Activated B cell treated with CpG ODN at 0.5 μM for 24 hours (primary cell): ENCODE measurements at places on chromosomes 7 and 10.

GRCh38 chr7:91603707-91604106, 276.8 kb downstream of the MTERF1 start:
- DNase-seq = no peak

DNA sequence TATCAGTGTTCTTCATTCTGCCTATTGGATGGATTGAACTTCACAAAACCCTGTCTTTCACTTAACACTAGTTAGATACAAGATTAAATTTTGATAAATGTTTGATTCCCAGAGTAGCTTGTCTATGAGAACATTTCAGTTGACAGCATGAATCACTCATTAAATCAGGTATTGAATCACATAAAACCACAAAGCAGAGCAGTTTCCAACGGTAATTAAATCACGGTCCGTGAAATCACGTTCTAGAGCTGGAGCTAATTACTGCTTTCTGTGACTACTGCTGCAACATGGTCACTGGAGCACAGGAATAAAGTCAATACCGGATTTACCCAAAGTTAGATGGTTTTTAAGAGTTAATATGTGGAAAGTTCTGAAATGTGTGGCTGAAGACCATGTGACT, 257.8 kb upstream of the PCDH15 start:
- DNase-seq = no peak

DNA sequence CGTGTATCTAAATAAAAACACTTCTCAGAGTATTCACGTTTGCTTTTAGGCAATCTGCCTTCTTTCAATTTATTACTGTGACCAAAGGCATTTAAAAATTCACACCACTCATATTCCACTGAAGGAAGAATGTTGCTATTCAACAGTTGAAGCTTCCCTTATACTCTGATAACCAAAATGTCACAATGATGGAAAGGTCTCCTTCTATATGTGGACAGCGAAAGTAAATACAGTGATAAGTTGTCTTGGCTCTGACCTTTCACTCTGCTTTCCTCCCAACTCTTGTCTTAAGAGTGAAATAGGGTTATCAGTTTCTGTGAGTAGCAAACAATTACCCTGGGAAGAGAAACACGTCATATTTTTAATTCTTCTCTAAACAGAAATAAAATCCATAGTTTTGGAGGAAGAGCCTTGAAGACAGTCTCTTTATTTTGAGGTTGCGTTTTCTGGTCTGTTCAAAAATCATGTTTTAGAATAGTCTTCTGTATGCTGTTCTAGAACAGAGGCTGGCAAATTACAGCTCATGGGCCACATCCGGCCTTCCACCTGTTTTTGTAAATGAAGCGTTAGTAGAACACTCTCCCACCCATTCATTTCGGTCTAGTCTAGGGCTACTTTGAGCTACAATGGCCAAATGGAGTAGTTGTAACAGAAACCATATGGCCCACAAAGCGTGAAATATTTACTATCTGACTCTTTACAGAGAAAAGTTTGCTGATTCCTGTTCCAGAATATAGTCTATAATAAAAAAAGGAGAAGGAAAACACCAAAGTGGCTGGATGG, 41.3 kb downstream of the ETV1 start:
- no peak for DNase-seq

DNA sequence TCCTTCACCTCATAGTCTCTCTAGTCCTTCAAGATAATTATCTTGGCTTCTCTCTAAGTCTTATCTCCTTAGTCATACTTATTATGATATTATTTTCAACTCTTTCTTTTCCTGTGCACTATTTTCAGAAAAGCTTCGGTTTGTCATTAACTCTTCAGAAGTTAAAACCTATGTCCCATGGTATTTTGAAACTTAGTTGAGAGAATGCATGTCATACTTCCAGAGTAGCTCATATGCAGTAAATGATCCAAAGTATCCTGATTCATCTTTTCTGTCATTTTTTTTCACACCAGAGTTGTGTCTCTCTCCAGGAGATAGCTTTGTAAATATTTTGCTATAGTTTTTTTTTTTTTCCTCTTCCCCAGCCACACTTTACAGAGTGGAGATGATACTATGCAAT, 1008.6 kb downstream of the NRG3 start:
- no peak for DNase-seq

DNA sequence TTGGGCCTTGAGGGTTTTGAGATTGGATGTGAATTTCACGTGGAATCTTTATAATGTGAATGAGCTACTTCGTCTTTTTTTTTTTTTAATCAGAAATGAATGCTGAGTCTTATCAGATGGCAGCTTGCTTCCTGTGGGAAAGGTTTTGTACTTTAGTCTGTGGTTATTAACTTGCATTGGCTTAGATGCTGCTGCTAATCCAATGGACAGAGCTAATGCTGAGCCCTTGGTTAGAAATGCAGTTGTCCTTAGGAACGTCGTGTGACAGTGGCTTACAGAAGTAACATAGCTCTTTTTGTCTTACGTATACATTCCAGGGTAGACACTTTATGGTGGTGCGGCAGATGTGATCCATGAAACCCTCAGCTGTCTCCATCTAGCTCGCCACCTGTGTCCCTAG, 32.8 kb downstream of the ADCY1 start:
- DNase-seq = no peak

DNA sequence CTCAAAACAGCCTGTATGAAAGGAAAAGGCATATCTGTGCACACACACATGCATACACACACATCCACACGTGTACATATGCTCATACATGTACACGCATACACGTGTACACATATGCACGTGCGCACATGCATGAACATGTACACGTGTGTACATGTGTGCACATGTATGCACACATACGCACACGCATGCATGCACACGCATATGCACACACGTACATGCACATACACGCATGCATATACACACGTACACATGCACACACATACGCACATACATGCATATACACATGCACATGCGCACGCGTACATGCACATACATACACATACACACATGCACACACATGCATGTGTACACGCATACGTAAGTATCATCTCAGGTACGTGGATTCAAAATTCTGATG, 19.4 kb downstream of the DIP2C start:
- DNase-seq = no peak

- DNase-seq = no peak
Observed at GRCh38 chr7:16728811-16729210, 24.7 kb upstream of the TSPAN13 start.

DNA sequence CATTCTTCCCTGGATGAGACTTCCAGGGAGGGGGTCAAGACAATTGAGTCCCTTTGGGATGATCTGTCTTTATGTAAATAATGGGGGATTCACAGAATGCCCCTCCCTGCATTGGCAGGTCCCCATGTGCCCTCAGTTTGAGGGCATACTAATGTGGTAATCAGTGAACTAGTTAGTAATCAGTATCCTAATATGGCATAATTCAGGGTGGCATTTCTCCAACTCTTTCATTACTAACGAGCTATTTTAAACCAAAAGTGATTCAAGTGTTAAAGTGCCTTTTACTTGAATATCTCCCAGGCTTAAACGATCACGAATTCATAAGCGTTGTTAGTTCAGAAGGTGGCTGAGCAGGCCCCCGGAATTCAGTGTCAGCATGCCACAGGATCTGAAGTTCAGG, 1.6 kb upstream of the DNAJB6 start:
- DNase-seq = no peak

DNA sequence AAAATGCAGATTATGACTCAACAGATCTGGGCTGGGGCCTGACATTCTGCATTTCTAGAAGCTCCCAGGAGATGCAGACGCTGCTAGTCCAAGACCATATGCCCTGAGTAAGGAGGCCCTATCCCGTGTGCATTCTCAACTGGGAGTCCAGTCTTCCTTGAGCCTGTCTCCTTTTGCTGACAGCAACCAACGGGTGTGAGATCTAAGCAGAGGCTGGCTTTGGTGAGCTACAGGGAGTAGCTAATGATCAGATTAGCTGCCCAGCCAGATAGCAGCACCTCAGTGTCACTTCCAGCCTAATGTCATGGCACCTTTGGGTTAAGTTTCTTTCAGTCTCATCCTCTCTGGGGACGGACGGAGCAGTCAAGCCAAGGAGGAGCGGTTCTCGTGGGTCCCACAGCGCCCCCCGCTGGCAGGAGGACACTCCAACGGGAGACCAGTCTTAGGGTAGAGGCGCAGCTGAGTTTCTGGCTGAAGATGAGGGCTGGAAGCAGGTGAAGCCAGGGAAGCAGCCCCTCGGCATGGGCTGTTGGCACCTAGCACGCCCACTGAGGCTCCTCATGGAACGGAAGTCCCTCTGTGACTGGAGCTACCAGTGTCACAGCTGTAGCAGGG, 154.0 kb downstream of the CCDC3 start:
- no peak for DNase-seq

DNA sequence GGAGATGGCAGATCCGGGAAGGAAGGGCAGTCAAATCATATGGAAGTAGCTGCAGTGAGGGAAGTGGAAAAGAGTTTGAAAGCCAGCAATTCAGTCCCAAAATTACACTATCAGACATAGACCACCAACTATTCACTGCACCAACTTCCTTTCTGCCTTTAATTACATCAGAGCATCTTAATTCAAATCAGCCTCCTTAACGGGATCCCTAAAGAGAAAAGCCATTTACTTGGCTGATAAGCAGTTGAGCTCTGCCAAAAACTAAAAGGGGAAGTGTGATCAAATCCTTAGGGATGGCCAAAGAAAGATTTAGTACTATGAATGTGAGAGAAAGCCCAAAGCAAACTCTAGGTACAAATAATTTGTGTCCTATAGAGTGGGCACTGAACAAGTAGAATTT, 110.4 kb downstream of the AMPH start:
- no peak for DNase-seq

- DNase-seq = no peak
Observed at GRCh38 chr10:133264461-133264860, 12.2 kb downstream of the ADAM8 start.

- no peak for DNase-seq
Observed at GRCh38 chr7:9889554-9889953, 1084.1 kb upstream of the PHF14 start.

DNA sequence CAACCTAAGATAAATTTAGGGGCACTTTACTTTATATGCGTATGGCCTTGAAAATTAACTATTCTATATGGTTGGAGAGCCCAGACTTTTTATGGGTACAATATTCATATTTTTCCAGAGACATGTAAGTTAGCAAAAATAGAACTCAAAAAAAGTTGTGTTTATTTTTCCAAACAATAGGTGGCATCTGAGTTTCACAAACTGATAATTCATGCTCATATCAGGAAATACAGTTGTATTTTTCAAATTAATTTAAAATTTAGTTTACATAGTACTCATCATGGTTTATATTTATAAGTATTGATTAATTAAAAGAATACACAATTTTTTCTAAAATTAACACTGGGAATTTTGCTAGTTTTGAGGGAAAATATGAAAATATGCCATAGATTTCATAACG, 34.6 kb downstream of the ANKRD7 start:
- DNase-seq = no peak

GRCh38 chr7:28595076-28595475, 182.8 kb downstream of the CREB5 start:
- DNase-seq = no peak

DNA sequence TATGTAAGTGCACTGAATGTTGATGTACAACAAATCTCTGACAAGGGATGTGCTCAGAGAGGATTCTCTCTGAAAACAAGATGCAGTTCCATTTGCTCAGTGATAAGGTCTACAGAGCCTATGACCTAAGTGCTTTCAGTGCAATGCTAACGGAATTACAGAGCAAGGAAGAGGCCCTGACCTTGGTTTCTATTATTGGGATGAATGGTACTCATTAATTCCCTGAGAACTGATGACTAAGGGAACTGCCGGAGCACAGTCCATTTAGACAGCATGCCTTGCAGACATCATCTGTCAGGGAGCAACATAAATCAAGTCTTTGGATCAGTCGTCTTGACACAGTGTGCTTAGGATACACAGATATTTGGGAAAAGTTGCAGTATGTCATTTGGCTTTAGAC, 340.8 kb downstream of the PHTF2 start:
- no peak for DNase-seq

DNA sequence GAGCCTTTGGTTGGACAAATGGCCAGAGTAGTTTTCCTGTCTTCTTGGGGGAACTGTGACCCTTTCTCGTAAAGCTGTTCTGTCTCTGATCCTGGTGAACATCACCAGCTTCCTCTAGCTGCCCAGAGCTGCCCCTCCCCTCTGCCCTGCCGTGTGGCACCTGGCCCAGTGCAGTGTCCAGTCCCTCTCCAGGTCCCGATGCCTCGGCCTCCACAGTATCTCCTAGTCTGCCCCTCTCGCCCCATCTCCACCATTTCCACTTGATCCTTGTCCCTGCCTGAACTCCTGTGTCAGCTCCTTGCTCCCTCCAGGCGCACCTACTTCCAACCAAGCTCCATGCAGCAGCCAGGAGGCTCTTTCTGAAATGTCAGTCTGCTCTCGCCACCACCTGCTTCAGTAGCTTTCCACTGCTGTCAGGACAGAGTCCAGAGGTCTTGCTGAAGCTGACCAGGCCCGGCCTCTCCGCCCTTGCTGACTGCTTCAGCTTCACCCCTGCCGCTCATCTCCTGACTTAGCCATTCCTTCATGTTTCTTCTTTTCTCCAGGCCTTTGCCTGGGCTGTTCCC, 133.6 kb downstream of the GRK5 start:
- DNase-seq = no peak

- DNase-seq = no peak
Observed at GRCh38 chr7:94710256-94710655, 54.3 kb upstream of the SGCE start.

GRCh38 chr7:117124591-117125220, 171.4 kb downstream of the ST7 start:
- DNase-seq = no peak

DNA sequence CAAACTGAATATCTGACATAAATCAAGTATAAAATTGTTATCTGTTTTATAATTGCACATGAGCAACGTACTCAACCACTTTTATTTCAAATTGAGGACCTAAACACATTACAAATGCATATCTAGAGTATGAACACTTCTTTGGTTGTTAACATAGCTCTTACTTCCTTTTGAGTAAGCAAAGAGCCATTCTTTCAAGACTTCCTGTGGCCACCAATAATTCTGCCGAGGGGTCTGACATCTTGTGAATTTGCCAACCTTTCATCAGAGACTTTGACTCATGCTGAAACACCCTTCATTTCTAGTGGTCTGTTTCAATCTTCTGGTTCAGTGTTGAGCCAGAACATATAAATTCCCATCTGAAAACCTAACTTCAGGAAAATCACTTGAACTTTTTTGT, 59.4 kb downstream of the CDK14 start:
- DNase-seq = no peak

DNA sequence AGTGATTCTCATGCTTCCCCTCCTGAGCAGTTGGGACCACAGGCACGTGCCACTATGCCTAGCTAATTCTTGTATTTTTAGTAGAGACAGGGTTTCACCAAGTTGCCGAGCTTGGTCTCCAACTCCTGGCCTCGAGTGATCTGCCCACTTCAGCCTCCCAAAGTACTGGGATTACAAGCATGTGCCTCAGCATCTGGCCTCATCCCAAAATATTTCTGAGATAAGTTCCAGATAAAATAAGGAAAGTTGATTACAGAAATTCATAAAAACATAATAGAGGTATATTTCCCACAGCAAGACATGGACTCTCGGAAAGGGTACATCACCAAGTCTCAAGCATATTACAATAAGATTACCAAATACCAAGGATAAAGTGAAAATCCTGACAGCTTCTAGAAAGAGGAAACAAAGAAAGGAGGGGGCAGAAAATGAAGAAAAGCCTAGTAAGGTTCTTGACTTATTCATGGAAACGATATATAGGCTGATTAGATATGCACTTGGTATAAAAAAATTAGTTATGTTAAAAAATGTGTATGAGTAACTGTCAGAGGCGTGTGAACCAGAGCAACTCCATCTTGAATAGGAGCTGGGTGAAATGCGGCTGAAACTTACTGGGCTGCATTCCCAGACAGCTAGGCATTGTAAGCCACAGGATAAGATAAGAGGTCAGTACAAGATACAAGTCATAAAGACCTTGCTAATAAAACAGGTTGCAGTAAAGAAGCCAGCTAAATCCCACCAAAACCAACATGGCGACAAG, 35.0 kb downstream of the IQUB start:
- DNase-seq = no peak
